HuH-7.5 (cell line): ENCODE measurements at places on chromosomes 1 and 21.

DNA sequence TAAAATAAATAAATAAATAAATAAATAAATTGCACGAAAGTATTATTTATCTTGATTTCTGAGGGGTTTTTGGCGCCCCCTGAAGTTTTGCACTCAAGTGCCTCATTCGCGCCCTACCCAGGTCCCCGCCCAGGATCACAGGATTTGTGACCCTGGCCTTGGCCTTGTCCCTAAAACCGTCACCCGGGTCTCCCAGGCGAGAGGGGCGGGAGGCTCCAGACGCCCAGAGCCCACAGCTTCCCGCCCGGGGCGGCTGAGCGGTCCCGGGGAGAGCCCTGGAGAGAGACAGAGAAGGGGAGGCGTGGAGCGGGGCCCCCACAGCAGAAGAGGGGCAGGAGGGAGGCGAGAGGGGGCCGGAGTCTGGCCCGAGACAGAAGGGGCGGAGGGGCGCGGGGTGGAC is 91.8 kb upstream of the CASZ1 start:
- DNase-seq = peak; percentile 65

DNA sequence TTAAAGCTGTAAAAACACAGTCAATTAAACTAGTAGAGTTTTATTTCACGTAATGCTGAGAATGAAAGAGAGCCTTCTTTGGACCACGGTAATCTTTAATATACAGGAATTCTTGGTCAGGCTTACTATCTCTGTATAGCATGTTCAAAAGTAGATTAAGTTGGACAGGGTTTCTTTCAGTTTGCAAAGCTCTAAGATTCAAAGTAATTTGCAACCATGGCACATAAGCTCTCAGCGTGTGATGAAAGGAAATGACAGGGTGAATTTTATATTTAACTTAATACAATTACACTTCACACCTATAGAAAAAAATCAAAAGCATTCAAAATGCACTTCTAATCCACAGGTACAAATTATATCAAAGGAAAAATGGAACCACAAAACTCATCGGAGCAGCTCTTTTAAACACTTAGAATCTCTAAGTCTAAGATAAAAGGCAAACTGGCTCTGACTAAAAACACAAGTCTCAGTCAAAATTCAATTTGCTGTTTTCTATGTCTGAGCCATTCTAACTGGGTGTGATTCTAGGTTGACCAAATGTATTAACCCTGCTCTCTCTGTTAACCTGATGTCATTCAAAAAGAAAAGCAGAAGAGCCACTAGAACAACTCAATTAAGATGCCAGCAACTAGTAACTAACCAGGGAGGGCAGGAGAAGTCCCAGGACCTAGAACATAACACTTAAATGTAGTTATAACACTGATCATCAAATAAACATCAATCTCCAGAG is 147.7 kb downstream of the RERE start:
- DNase-seq = no peak

GRCh38 chr1:248825909-248826760 is at the start of gene SH3BP5L:
TSS of gene SH3BP5L (minus strand) at chr1:248825915. CDS start at chr1:248824935, 980 bp downstream.
- peak; percentile 94 for DNase-seq

GRCh38 chr1:228513236-228513900 is 26.2 kb downstream of the RNF187 start:
- DNase-seq = no peak
